GM12865 (cell line): ENCODE measurements at places on chromosomes 2 and 18.

GRCh38 chr2:236114959-236115358, 53.2 kb downstream of the GBX2 start:
- no peak for DNase-seq

GRCh38 chr18:48022531-48023329, 92.3 kb upstream of the SMAD2 start:
- peak; percentile 61 for DNase-seq

DNA sequence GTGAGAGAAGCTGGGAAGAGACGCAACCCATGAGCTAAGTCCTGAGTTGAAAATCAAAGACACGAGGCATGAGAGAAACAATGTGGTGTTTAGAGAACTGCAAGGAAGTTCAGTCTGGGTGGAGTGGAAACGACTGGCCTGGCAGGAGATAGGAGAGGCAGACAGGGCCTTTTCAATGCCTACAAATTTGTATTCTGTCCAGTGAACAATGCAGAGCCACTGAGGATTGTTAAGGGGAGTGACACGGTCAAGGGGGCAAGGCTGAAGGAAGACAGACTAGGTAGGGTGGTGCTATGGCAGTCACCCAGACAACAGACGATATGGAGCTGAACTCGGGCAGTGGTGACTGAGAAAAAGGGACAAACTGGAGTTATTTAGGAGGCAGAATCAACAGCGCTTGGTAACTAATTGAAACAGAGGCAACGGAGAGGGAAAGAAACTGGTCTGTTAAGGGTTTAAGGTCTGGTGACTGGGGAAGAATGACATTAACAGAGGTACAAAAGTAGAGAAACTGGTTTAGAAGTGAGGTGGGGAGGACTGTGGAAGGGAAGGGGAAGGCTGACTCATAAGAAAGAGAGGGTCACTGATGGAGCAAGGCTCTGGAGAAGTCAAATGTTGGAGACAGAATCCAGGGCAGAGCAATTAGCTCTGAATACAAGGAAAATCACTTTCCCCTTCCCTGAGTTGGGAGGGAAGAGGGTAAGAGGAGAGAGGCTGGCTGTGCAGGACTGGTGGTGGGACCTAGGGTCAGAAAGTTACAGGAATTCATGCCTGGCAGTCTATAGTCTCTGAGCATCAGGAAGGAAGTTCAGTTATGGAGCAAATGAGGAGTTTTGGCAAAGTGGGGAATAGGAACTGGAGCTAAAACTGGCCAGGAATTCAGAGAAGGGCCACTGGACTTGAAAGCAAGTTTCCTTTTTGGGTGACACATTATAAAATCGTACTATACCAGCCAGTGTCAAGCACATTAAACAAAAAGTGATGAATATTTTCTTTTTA, 63.4 kb upstream of the CHRNA1 start:
- no peak for DNase-seq

- DNase-seq = no peak
Measured at GRCh38 chr2:151668737-151669136, 65.5 kb downstream of the NEB start.

DNA sequence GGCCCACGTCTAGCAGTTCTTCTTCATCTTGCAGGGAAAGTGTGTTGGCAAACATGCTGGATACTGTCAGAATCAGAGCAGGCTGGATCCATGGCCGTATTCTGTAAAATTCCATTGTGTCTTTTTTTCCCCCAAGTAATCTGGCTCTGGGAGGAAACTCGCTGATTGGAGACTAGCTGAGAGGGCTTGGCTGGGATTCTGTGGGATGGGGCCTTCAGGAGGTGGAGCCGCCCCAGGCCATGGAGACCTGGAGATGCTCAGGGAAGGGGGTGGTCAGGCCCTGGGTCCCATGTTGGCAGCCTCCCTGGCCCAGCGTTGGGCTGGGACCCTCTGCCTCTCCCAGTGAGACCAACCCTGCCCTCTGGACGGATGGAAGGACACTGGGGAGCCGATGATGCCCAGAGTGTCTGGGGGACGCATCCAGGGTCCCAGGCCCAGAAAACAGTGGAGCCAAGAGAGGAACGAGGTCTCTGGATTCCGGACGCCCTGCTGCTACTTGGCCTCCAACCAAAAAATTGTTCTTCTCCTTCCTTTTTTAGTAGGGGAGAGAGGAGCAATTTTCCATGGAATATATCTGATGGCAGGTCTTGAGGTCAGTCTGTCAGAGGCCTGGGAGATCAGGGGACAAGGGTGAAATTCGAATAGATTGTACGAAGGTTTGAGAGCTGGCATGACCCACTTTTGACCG, 114.5 kb downstream of the AGAP1 start:
- no peak for DNase-seq

DNA sequence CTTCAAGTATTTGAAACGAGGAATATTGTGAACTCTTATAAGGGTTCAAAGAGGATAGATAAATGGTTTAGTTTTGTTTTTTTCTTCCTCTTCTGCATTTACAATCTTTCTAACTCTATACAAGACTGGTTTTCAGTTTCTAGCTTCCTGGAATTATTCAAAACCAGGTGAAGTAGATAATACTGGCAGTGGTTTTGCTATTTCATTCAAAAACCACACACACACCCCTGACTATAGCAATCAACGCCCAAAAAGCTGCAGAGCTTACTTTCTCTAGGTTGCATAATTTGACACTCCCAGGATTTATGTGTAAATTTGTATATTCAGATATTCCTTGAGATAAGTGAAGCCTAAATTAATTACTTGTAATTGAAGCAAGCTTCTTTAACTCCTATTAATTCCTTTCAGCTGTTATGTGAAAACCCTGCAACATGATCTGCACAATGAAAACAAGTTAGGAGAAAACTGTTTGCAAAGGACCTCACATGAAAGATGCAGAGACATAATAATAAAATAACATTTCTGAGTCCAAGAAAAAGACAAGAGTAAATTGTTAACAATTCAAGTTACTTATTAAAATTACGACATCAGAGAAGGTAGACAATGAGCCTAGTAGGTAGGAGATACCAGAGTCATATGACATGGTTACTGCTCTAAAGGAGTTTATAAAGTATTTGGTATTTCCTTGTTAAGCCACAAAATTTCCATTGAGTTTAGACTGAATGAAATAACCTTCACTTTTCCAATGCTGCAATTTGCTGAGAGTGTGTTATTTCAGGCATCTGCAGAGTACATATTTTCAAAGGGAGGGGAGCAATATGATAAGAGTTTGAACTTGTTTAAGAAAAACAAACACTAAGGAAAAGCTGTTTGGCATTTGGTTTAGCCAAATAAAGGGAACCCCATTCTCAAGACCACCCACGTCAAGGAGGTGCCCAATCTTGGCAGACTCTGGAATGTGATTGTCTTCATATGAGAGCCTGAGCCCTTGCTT, 1.6 kb upstream of the NFE2L2 start:
- DNase-seq = peak; percentile 43

GRCh38 chr2:116511426-116511825, 1303.1 kb upstream of the DDX18 start:
- no peak for DNase-seq

DNA sequence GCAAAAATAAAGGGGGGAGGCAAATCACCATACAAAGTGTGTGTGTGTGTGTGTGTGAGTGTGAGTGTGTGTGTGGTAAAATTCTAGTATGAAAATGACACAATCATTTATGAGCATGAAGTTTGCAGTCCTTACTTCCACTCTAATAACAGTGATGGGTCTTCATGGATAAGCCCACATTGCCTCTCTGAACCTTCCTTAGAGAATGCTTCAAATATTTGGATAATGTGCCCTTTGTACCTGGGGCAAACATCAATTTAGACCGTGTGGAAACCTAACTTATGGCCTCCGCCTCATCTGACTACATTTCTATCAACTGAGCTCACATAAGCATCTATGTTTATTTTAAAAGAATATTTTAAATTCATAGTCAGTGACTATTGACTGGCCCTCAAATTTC, 3.7 kb downstream of the SCN9A start:
- no peak for DNase-seq

DNA sequence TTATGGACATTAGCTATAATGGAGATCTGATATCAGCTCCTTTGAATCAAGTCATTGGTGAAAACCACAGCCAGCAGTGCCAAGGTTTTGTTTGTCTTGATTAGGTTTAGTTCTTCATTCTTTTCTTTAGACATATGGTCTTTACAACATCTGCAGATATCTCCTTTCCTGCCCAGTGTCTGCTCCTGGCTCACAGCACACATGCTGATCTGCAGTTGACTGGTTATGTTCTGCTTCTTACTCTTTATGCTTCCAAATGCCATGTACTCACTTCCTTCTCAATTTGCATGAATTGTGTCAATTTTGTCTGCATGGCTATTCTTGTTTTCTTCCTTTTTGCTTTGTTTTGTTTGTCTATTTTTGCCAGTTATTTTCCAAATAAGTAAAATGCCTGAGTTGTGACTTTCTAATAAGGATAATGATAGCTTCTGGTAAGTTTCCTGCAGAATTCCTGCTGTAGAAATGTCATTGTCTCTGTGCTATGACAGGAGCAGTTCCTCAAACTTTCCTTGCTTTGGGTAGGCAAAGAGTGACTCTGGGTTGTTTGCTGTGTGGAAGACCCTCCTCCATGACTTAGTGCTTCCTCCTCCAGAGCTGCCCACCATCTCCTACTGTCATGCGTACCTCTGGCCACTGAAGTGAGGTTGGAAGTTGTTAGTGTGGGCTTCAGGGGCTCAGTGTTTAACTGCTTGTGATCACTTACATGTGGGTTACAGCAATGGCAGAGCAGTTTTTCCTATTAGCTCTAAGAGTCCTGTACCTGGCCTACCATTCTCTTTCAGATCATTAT, 8.2 kb downstream of the ARHGAP25 start:
- DNase-seq = peak; percentile 44

GRCh38 chr2:124121760-124122275, 96.7 kb downstream of the CNTNAP5 start:
- DNase-seq = no peak

- peak; percentile 12 for DNase-seq
Measured at GRCh38 chr2:102686479-102687439, 67.4 kb downstream of the SLC9A2 start.

GRCh38 chr18:48238206-48238605, 171.0 kb downstream of the ZBTB7C start:
- no peak for DNase-seq

DNA sequence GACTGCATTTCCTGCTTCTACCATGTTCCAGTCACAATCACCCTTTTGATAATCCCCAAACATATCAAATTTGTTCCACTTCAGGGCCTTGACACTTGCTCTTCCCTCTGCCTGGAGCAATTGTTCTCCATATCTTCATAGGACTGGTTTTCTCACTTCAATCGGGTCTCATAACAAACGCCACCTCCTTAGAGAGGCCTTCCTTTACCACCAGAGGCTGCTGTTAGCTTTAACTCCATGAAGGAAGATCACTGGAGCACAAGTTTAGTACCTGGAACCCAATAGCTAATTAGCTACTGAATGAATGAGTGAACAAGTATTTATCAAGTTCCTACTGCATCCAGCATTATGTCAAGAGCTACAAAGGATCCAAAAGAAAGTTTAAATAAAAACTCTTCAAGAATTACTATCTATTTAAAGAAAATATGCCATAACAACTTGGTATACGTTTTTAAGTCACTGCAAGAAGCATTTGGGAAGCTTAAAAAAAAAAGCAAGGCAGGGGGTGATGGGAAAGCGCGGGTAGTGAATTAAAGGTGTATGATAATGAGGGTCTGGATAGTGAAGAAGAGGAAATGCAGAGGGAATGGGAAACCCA, 58.8 kb downstream of the BAZ2B start:
- DNase-seq = peak; percentile 6

DNA sequence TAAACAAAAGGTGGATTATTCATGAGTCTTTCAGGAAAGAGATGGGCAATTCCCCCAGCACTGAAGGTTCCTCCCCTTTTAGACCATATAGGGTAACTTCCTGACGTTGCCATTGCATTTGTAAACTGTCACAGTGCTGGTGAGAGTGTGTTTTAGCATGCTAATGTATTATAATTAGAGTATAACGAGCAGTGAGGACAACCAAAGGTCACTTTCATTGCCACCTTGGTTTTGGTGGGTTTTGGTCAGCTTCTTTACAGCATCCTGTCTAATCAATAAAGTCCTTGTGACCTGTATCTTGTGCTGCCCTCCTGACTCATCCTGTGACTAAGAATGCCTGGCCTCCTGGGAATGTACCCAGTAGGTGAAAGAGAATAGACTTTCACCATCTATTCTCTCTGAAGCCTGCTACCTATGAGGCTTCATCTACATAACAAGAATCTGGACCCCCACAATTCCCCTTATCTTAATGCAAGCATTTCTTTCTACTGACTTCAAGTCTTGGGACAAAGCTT, 148.7 kb downstream of the CABLES1 start:
- peak; percentile 81 for DNase-seq

GRCh38 chr2:29123617-29124349, 8.6 kb downstream of the CLIP4 start:
- no peak for DNase-seq

- DNase-seq = no peak
Measured at GRCh38 chr2:53865962-53866361, 6.2 kb upstream of the GPR75 start.

DNA sequence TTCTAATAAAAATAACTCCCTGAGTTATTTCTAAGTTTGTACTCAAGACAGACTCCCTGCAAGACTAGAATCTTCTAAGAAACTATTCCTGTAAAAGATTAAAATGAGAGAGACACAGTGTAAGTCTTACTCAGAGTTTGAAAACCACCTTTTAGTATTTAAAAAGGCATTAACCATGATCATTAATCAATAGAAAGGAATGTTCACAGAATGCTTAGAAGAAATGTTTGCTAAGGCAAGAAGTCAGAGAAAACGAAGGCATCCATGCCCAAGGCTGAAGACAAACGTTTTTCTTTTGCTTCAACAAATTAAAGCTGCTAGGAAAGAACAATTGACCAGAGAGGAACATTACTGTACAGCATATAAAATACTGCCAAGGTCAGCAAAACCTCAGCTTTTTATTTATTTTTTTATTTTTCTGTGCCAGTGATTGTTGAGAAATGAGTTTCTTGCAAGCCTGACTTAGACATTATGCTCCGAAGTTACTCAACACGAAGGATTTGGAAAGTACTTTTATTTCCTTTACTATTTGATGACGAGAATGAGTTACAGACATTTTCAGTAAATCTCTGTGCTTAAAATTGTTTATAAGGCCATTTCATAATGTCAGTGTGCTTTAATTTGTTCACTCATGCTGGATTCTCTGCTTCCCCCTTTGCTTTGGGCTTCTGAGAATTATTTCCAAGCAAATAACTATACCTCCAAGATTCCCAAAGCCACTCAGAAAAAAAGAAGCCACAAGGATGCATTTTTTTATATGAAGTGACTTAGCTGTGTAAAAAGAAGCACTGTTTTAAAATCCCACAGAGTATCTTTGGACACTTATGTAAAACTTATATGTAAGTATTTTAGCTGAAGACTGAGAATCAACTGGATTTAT, 20.5 kb downstream of the RND3 start:
- no peak for DNase-seq

GRCh38 chr2:29765721-29766120, 155.7 kb downstream of the ALK start:
- DNase-seq = no peak

DNA sequence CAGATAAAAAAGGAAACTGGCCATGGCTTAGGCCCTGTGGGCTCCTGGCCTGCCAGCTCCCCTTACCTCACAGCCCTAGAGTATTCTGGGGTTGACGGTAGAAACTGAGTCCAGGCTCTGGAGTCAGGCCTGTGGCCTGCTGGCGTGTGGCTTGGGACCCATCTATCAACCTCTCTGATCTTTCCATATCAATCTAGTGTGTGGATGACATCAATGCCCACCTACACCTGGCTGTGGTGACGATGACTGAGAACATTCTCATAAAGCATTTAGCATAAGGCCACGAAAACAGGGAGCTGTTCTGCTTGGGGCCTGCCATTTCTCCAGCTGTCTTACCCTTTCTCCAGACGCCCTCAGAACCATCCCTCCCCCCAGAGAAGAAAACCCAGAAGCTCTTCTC, 17.9 kb downstream of the PCARE start:
- no peak for DNase-seq
